Bladder microvascular endothelial cell (primary cell): ENCODE measurements at places on chromosomes 6 and 20. TPM values are rescaled to one million over a fixed set of nuclear protein-coding genes. Genes with fewer than 3 reads are reported as not detected.

The UST gene
- total RNA-seq: 0.16 and 0.25 TPM in 2 replicates

The PLEKHG1 gene
- total RNA-seq: 31.2 and 50.9 TPM in 2 replicates

The GNMT gene
- under 0.01 TPM in 1 of 2 replicates, not detected in the other for total RNA-seq

The LHFPL5 gene
- not detected in 2 replicates for total RNA-seq

The IMPG1 gene
- total RNA-seq: not detected in 2 replicates

The ARID1B gene
- 21.5 and 76.7 TPM in 2 replicates for total RNA-seq

The CDSN gene
- total RNA-seq: 0.06 TPM in 1 of 2 replicates, not detected in the other

The OPN5 gene
- not detected in 2 replicates for total RNA-seq

The ABHD16B gene
- total RNA-seq: not detected in 2 replicates

The CST7 gene
- not detected in 2 replicates for total RNA-seq

The MRPL14 gene
- 62.5 and 64.4 TPM in 2 replicates for total RNA-seq

The TMEM151B gene
- total RNA-seq: 0.06 TPM in 1 of 2 replicates, not detected in the other

The SEL1L2 gene
- total RNA-seq: not detected in 2 replicates
